Activated gamma-delta T cell treated with anti-CD3 and anti-CD28 coated beads, Interleukin-2, amount 50 U/mL, for 16 hours (primary cell): ENCODE measurements at places on chromosomes 6 and 20.

DNA sequence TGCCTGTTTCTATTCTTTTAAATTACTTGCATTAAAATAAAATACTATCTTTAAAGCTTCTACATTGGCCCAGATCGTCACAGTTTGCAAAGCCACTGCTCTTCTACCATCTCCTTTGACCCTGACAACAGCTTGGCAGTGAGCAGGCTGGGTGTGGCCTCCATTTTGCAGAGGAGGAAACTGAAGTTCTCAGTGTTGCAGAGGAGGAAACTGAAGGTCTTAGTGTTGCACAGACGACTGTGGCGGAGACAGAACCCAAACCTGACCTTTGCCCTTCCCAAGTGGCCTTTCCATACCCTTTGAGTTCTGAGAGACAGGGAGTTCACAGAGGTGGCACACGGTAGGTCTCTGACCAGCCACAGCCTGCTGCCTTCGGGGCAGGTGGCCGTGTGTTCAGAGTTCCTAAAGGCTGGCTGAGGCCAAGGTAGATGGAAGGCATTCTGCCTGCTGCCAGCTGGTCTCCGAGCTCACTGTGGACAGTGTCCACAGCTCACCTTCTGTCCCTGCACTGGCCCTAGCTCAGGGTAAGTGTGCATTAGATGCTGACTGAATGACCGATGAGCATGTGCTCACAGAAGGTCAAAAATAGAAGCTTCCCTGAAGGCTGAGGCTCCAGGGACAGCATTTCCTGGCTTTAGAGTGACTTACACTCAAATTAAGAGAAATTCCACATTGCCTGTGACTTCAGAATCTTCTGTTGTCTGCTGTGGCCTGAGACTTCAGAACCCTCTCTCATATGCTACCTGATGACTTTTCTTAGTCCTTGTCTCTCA is 113.5 kb upstream of the SLC24A3 start:
- no peak for DNase-seq

DNA sequence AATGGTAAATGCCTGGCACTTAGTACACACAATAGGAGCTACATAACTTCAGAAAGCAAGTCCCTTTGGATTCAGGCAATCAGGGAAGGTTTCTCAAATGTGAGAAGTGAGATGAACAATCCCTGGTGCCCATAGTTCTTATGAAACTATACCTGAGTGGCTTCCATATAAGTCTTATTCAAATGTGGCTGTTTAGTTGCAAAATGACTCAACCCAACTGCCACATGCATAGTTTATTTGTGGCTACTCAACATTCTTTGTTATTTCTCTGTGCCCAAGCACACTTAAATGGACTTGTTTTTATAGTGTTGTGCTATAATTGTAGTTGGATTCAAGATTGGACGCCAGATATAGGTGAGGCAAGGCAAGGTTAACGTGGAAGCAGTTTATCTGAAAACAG is 93.7 kb upstream of the ATXN1 start:
- DNase-seq, result no peak

- DNase-seq, result no peak
These were observed 153.4 kb downstream of the CDC5L start for GRCh38 chr6:44540881-44541280.

GRCh38 chr6:34465531-34466241 is at the start of gene PACSIN1:
PACSIN1 (plus strand) TSS chr6:34466076; CDS start chr6:34526306, 60,230 bp downstream.
- DNase-seq, result no peak

DNA sequence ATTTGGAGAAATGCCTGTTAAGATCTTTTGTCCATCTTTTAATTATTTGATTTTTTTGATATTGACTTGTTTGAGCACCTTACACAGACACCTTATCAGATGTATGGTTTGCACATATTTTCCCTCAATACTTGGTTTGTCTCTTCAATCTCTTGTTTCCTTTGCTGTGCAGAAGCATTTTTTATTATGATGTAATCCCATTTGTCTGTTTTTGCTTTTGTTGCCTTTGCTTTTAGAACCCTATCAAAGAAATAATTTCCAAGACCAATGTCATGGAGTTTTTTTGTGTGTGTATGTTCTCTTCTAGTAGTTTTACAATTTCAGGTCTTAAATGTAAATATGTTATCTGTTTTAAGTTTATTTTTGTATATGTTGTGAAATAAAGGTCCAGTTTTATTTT is 73.9 kb downstream of the HTR1B start:
- DNase-seq, result no peak
